Inflammatory macrophage (primary cell): ENCODE measurements at places on chromosomes 6 and 20.

- no peak for DNase-seq
Measured at GRCh38 chr20:24700166-24700860, 230.9 kb downstream of the SYNDIG1 start.

GRCh38 chr6:137224799-137225198 lies 5.6 kb upstream of the IFNGR1 start:
- peak; percentile 93 for DNase-seq

GRCh38 chr20:59772931-59773913 lies 160.2 kb downstream of the SYCP2 start:
- DNase-seq, result no peak

DNA sequence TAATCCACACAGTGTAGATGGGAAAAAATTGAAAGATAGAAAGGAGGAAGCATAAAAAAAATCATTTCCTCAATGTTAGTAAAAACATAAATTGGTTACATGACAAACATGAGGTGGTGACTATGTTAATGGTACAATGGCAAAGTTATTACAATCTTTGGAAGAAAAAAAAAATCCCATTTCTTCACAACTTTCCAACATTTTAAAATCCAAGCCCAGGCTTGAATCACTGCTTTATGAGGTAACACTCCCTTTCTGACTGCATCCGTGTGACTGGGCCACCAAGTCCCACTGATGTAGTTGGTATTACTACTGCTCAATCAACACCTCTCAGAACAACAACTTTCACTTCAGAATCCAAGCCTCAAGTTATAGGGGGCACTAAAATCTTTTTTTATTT lies 160.4 kb downstream of the BTBD9 start:
- peak; percentile 67 for DNase-seq

DNA sequence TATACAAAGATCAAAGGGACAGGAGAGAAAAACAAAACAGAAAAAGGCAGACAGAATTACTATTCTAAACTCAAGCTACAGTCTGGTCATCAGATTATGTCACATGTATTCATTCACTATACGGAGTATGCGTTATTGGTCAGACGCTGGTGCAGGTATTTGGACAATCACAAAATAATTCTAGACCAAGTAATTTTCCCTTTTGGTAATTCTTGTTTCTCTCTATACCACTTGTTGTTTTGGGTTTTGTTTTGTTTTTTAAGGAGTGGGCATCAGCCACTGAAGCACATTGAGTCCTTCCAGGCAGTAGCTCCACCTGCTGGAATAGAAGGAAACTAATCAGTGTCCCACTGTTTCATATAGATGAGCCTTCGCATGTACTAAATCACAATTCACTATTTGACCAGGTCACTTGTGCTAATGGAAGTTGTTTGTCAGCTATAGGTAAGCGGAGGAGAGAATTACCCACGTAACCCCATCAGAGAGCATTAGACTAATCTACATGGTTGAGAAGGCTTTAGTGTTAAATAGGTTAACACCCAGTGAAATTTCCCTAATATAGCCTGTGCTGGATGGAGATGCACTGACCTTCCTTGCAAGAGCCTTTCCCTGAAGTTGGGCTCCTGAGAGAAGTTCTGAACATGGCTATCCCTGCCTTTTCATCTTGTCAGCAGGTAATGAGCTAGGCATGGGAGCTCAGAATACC lies 77.9 kb downstream of the TNFAIP3 start:
- peak; percentile 46 for DNase-seq

- DNase-seq, result no peak
Measured at GRCh38 chr6:143555071-143555492, 43.6 kb upstream of the FUCA2 start.

GRCh38 chr6:32171234-32171633 lies 4.7 kb downstream of the AGPAT1 start:
- no peak for DNase-seq

- no peak for DNase-seq
Measured at GRCh38 chr6:10084111-10084986, 330.5 kb downstream of the TFAP2A start.

GRCh38 chr6:73045609-73046008 lies 179.7 kb downstream of the KHDC1L start:
- no peak for DNase-seq

DNA sequence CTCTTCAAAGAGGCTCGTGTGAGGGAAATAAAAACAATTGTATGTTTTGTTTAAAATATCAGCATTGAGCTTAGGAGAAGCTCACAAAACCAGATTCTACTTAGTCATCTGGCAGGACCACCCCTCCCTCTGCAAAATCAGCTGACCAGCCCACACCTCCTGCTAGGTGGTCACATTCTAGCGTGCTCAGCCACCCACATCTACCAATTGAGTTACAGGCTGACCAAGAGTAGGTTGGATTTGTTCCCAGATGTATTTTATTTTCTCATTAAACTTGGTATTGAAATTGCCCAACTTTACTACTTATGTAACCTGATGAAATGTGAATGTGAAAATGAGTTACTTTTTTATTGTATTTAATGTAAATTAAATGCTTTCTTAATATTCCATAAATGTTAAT lies 56.2 kb downstream of the SLC22A2 start:
- DNase-seq, result no peak

DNA sequence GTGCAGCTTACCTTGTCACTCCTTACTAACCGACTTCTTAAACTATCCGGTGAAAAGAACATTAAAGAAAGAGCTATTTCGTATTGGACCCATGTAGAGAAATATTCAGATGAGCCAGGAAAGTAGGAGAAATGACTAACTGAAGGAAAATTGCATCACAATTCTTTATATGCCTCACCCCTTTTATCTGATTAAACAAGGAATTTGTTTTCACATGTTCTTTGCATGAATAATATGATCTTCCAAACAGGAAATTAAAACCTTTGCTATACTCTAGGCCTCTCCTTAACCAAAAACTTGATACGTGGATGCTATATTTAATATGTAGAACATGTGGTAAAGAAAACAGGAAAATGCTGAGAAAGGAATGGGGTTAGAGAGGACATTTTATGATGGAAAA lies 41.9 kb upstream of the LRRC1 start:
- no peak for DNase-seq
